Right ventricle myocardium superior (tissue), 1 donor: ENCODE measurements at places on chromosomes 7 and 10. TPM values are rescaled to one million over a fixed set of nuclear protein-coding genes. Genes with fewer than 3 reads are reported as not detected.

- peak; percentile 51 for DNase-seq
Observed at GRCh38 chr10:13528875-13529713, at the start of gene BEND7. Gene BEND7, minus strand, starts transcription at chr10:13529014. Its CDS starts 481 bp downstream, at chr10:13528533.

GRCh38 chr10:58064714-58065528 lies 202.8 kb downstream of the IPMK start:
- no peak for DNase-seq

DNA sequence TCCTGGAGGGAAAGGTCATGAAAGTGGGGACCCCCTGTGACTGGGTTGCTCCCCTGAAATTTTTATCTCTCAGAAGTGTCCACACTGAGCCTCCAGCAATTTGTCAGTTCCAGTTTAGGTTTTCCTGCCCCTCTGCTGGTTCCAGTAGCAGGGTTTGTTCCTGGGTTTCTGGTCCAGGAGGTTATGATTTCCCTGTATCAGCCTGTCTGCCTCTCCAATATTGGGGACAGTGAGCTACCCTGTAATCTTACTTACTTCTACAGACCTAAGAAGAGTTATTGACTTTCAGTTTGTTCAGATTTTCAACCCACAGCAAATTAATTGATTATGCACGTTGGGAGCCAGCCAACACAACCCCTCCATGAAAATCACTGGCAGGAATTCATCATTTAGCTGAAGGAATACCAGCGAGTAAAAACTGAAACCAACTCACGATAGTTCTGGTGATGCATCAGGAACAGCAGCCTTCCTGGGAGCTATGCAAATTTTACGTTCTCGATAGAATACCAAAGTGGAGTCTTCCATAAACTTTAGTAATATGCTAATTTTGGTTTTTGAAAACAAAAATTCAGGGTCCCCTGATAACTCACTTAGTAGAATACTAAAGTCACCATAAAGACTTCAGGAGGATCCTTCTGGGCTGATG lies 31.3 kb upstream of the IL15RA start:
- no peak for DNase-seq

DNA sequence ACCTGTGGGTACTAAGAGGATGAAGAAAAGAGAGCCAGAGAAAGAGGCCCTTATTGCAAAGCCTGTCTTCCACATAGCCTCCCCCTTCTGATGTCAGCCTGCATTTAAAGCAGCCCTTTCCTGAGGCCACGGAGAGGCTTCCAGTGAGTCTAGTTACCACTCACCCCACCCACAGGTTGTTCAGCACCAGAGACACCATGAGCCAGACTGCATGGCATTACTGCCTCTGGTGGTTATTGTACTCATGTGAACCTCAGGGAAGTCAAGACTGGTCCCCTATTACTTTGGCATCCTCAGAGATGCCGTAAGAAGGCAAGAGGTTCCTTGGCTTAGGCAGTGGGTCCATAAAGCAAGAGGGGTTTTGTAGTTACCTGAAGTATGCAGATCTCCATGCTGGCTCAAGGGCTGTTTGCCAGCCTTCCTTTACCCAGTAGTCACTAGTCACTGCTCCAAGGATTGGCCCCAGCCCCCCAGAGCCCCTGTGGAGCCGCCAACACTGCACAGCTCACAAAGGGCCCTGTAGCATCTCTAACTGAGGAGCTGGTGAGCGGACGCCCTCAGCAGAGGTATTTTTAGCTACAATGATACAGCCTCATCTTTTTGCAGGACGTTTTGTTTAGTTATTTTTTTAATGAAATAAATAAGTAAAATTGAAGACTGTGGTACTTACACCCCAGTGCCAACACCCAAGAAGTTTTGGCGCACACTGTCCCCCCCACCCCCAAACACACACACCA lies 20.7 kb downstream of the LRRC4 start:
- no peak for DNase-seq

DNA sequence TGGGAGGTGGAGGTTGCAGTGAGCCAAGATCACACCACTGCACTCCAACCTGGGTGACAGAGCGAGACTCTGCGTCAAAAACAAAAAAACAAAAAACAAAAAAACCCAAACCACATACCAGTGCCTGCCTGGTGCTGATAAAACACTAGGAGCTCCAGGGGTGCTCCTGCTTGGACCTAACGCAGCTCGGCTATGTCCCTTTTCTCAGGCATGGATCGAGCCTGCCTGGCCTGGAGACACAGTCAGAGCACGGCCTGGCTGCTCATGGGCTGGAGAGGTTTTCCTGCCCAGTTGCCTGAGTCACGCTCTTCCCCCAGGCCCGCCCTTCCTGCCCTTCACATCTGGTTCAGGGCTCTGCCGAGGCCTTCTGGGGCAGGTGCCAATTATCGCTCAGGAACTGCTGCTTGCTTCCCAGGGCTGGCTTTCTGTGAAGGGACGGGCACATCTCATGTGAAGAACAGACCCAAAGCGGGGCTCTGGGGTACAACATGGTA lies 12.6 kb upstream of the NPFFR1 start:
- DNase-seq: peak; percentile 92

- no peak for DNase-seq
Observed at GRCh38 chr7:78099715-78100394, 301.3 kb downstream of the PHTF2 start.

DNA sequence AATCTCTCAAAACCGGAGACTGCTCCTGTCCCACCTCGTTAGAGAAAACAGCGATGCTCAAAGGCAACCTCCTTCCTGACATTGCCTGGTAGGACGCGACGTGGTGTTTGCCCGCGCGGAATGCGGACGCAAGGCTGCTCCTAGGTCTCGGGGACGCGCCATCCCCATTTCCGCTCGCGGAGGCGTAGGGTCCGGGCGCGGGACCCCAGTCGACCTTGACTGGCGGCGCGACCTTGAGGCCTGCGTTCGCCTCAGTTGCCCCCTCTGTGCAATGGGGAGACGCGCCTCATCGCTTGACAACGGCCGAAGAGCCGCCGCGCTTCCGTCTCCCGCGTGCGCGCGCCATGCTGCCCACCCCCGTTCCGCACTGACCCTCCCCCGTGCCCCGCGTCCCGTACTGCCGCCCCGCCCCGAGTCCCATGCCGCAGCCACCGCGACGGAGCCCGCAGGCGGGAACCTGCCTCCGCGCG lies 412 bp upstream of the PPIA start:
- no peak for DNase-seq

GRCh38 chr7:150791304-150791703 lies 8.9 kb downstream of the TMEM176B start:
- no peak for DNase-seq

DNA sequence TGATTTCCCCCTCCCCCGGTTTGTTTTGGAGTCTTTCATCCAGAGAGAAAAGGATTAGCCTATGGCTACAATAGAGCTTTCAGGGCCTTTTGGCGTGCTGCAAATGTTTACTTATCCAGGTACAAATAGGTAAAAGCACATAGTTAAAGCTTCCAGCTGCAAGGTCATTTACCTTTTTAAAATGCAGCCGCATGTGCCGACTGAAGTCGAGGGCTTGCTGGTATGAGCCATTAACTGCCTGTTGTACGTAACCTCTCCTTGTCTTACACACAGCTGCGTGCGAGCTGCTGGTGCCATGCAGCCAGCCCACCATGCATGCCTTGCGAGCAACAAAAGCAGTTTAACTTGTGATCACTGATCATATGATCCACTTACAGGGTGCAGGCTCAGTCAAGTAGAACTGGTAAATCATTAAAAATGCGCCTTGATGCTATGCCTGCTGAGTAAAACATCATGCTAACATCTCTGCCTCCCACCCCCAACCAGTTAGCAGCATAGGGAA lies 866.4 kb downstream of the LRMDA start:
- no peak for DNase-seq

DNA sequence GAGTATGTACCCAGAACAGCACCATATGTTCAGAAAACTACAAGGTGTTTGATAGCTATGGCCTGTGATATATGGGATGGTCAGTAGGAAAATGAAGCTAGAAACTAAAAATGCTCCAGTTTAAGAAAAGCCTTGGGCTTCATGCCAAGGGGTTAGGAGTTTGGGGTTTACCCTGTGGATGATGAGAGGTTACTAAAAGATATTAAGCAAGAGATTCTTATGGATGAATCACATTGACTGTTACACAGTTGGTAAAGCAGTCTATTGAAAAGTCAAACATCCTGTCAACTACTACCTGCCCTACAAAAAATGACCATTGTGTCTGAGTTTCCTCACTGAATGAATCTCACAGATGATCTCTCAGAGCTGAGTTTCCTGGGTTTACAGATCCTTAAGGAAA lies 166.2 kb upstream of the INHBA start:
- no peak for DNase-seq

DNA sequence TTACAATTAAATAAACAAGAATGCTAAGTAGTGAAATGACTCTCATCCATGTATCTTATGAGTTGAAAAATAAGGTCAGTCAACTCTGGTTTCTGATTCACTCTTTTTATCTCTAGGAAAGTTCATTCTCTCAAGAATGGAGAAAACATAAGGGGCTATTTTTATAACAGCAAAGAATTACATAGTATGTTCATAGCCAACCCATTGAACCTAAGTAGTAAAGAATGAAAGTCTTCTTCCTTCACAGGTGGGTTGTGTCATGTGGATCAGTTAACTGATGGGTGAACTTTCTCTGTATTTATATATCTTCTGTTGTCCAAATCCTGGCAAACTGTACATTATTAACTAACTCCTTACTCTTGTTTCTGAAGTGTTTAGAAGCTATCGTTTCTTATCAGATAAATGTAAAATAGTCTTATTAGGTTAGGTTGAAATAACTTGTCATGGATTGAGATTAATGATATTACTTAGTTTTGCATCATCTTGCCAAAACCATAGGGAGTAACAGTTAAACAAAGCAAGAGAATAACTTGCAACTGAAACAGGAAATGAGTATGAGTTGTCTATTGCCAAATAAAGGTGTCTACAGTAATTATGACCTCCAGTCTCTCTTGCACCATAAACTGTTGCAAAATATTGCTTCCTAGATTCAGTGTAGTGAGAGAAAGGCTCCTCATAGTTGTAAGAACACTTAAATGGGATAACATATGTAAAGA lies 86.8 kb downstream of the ANKRD7 start:
- DNase-seq: no peak

GRCh38 chr10:8069108-8069507 lies 14.6 kb downstream of the GATA3 start:
- DNase-seq: no peak

DNA sequence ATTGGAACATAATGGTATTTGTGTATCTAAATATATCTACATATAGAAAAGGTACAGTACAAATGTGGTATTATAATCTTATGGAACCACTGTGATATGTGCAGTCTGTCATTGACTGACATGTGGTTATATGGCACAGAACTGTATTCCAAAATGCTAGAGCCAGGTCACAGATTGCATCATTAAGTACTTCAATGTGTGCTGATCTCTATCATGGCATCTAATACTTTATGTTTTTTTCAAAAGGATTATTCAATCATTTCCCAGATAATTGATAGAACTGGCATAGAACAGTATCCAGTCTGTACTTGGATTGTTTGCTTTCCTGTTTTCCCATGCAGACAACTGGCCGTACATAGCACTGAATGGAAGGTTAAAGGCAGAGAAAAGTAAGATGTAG lies 662.7 kb downstream of the PARD3 start:
- no peak for DNase-seq

GRCh38 chr10:25761937-25762336 lies 172.1 kb upstream of the MYO3A start:
- DNase-seq: no peak

GRCh38 chr7:130394421-130395195 lies 14.3 kb downstream of the CPA1 start:
- DNase-seq: no peak

DNA sequence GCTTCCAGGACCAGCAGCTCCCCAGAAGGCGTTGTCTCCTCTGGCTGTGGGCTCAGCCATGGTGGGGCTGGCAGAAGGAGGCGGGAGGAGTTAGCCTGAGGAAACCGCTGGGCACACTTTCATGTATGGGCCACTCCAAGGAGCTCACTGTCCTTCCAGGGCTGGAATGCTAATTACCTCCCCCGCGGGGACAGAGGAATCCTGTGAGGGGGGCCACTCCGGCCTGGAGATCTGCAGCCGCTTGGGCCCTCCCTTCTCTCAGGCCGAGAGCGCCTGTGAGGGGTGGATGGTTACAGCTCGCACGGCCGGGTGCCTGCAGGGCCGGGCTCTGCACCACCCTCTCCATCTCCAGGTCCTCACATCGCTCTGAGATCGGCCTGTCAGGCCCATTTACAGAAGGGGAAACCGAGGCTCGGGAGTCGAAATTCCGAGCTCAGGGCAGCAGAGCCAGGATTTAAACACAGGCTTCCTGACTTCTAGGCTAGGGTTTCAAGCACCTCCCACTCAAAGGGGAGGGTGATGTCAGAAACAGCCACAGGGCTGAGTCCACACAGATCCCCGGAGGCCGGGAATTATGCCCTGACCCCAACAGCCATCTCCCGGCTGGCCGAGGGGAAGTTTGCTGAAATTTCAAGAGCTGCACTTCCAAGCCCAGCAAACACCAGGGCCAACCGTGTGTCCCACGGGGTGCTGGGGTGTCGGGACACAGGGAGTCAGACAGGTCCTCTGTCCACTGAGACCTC lies 59.1 kb downstream of the PDGFA start:
- peak; percentile 38 for DNase-seq

- DNase-seq: no peak
Observed at GRCh38 chr7:3143869-3144775, 100.5 kb upstream of the CARD11 start.

GRCh38 chr7:85065888-85066485 lies 120.9 kb downstream of the SEMA3D start:
- DNase-seq: no peak

- DNase-seq: no peak
Observed at GRCh38 chr7:42671627-42672026, 240.2 kb downstream of the C7orf25 start.

DNA sequence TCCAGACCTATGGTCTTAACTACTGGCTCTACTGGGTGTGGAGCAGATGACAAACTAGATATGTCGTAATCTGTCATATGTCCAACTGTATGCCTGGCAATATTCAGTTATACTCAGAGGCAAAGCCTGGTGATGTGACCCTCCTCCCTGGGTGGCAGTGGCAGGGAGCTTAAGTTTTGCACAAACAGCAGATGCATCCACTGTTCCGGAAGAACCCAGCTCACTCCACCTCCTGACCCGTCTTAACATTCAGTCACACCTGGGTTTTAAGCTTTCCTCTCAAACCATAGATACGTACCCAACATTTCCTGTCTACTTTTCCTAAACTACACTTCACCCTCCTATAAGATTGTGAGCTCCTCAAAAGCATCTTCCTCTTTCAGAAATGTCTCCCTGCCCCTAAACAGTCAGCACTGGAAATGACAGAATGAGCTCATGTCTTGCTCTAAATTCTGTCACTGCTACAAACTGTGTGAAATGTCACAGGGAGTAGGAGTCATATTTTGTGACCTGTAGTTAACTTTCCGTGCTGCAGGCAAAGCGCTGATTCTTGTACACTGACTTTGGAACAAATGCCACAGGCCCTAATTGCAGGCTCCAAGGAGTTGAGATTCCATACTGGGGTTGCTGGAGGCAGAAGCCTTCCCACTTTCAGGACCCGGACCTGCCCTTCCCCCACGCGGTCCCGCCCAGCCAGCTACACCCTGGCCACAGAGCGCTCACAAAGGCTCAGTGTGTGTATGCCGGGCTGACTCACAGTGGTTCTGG lies 23.9 kb downstream of the SCD start:
- DNase-seq: peak; percentile 86

Gene CDC14C
- not detected for total RNA-seq

Gene MICU1
- 41.0 TPM for total RNA-seq

Gene OR2A7
- total RNA-seq: 0.51 TPM

Gene CABCOCO1
- not detected for total RNA-seq

Gene PLAC9
- 29.1 TPM for total RNA-seq

Gene FRAT2
- total RNA-seq: 8.4 TPM

Gene HOXA10
- total RNA-seq: not detected

Gene SEMA3D
- 1.1 TPM for total RNA-seq

Gene OR2A5
- total RNA-seq: not detected

Gene MLXIPL
- 6.9 TPM for total RNA-seq
